WTC11 (cell line): ENCODE measurements at places on chromosomes 4 and X.
A peak's percentile ranks its signal among the peaks of the same experiment; 100 is the strongest.

GRCh38 chr4:75598390-75598789, 31.9 kb downstream of the CDKL2 start:
- no peaks in the 10 kb centered on the region for H3K27me3 ChIP-seq
- H3K4me3 ChIP-seq: no peak overlapping the region
- no peak overlapping the region for H3K27ac ChIP-seq
- DNase-seq: no peak
- H3K36me3 ChIP-seq: no peaks in the 10 kb centered on the region

GRCh38 chrX:44874420-44875184, 1.6 kb downstream of the KDM6A start:
- H3K4me3 ChIP-seq: peak overlapping the region; percentile 91
- DNase-seq: no peak
- peaks cover 12% of the 10 kb centered on the region for H3K4me1 ChIP-seq
- peaks cover 2% of the 10 kb centered on the region; the same call in 1 of the 2 replicates for H3K36me3 ChIP-seq
- no peaks in the 10 kb centered on the region for H3K27me3 ChIP-seq

- DNase-seq: no peak
- no peak overlapping the region for H3K4me3 ChIP-seq
- H3K27ac ChIP-seq: no peak overlapping the region
Observed at GRCh38 chr4:166846939-166847338, 387.4 kb downstream of the SPOCK3 start.

- peak overlapping the region; percentile 80 for H3K27ac ChIP-seq
- H3K27me3 ChIP-seq: no peaks in the 10 kb centered on the region; the same call in 1 of the 2 replicates
- H3K4me1 ChIP-seq: peaks cover 32% of the 10 kb centered on the region
- peak overlapping the region; percentile 94 for H3K4me3 ChIP-seq
Observed at GRCh38 chr4:41257906-41258305, 1.2 kb downstream of the UCHL1 start.

DNA sequence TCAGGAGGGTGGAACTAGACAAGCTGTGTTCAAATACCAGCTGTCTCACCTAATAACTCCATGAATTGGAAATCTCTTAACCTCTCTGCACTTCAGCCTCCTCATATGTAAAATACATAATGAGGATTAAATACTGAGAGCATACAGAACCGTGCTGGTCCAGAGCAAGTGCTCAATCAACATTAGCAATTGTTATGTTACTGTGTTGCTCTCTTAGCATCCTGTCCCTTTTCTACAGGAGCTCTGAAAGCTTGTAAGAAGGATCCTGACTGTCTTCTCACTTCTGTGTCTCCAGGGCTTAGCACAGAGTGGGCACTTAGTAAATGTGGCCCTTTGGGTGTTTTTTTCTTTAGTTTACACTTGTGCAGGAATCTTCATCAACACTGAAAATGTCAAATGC, 1456.1 kb upstream of the IGFBP7 start:
- no peak overlapping the region for H3K4me3 ChIP-seq
- H3K36me3 ChIP-seq: peaks cover 11% of the 10 kb centered on the region
- H3K27me3 ChIP-seq: no peaks in the 10 kb centered on the region; the same call in 1 of the 2 replicates
- peaks cover 24% of the 10 kb centered on the region for H3K4me1 ChIP-seq
- DNase-seq: no peak
- peak overlapping the region; percentile 5; the same call in 1 of the 2 replicates for H3K27ac ChIP-seq

DNA sequence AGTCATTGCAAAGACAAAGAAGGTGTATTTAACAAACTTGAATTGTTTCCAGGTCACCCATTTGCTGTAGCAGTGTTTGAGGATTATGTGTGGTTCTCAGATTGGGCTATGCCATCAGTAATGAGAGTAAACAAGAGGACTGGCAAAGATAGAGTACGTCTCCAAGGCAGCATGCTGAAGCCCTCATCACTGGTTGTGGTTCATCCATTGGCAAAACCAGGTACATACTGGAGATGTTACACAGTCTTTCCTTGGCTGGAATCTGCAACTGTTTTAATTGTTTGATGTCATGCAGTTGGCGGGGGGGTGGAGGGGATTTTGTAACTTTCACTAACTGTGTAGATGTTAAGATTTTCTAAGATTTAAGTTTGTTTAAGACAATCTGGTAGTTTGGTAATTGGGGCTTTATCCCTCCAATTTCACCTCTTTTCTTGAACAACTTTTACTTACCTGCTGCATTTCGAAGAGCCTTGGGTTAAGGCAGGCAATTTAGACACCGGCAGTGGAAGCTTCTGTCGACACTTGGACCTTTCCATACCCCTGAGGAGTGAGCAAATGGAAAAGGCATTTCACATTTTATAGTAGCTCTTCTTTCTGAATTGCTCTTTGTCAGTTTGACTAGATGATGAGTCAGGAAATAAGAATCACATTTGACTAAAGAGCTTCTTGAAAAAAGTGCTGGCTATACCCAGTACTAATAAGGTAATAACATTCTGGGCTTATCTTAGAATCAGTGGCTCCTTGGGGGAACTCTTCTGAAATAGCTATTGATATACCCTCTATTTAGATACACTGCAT, 67.4 kb downstream of the EGF start:
- no peaks in the 10 kb centered on the region for H3K27me3 ChIP-seq
- peaks cover 18% of the 10 kb centered on the region for H3K4me1 ChIP-seq
- no peaks in the 10 kb centered on the region for H3K36me3 ChIP-seq
- DNase-seq: no peak

GRCh38 chr4:135545616-135546317, 1344.2 kb upstream of the PABPC4L start:
- H3K27me3 ChIP-seq: no peaks in the 10 kb centered on the region
- DNase-seq: no peak
- no peak overlapping the region for H3K27ac ChIP-seq
- no peak overlapping the region for H3K4me3 ChIP-seq
- no peaks in the 10 kb centered on the region for H3K4me1 ChIP-seq

- peaks cover 4% of the 10 kb centered on the region; the same call in 1 of the 2 replicates for H3K27me3 ChIP-seq
- no peak overlapping the region for H3K27ac ChIP-seq
- no peak for DNase-seq
- no peaks in the 10 kb centered on the region for H3K36me3 ChIP-seq
- peaks cover 20% of the 10 kb centered on the region for H3K4me1 ChIP-seq
Observed at GRCh38 chr4:61922766-61923165, 722.6 kb downstream of the ADGRL3 start.

- no peaks in the 10 kb centered on the region for H3K36me3 ChIP-seq
- H3K4me1 ChIP-seq: peaks cover 13% of the 10 kb centered on the region
- H3K27ac ChIP-seq: no peak overlapping the region
- peaks cover 8% of the 10 kb centered on the region; the same call in 1 of the 2 replicates for H3K27me3 ChIP-seq
- H3K4me3 ChIP-seq: no peak overlapping the region
- no peak for DNase-seq
Observed at GRCh38 chrX:35380808-35381700, 417.1 kb upstream of the MAGEB16 start.

GRCh38 chr4:188612659-188613058, 473.4 kb downstream of the TRIML1 start:
- H3K4me3 ChIP-seq: no peak overlapping the region
- no peak for DNase-seq
- no peaks in the 10 kb centered on the region for H3K27me3 ChIP-seq
- H3K36me3 ChIP-seq: no peaks in the 10 kb centered on the region

DNA sequence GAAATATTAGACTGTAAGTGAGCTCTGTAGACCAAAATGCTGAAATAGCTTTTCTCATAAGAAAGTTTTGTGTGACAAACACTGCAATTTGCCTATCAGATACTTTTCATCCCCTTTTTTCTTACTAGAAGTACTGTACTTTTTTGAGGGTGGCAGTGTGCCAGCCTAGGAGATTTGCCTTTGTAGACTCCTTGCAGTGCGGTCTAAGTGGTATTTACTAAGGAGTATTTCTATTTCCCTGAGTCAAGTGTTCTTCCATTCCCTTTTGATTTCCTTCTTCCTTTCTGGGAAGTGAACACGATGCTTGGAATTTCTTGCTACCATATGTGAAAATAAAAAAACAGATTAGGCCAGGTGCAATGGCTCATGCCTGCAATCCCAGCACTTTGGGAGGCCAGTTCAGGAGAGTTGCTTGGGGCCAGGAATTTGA, 34.6 kb downstream of the PDLIM5 start:
- no peak for DNase-seq
- no peaks in the 10 kb centered on the region for H3K36me3 ChIP-seq
- H3K27ac ChIP-seq: no peak overlapping the region
- no peaks in the 10 kb centered on the region for H3K27me3 ChIP-seq

DNA sequence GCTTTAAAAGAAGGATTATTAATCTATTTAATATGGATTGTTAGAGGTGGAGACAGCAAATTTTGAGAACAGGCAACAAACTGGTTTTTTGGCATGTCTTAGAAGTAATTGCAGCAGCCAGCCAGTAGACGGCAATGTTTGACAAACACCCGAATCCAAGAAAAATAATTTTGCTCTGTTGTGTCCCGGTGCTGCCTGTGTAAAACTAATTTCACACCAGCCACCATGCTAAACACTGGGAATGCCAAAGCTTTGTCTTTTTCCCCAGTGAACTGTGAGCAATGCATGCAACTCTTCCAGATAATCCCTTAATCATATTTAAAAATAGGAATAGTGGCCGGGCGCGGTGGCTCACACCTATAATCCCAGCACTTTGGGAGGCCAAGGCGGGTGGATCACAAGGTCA, 25.9 kb downstream of the SMIM31 start:
- DNase-seq: peak; percentile 53
- H3K27me3 ChIP-seq: no peaks in the 10 kb centered on the region
- no peak overlapping the region for H3K4me3 ChIP-seq
- no peak overlapping the region for H3K27ac ChIP-seq
- H3K4me1 ChIP-seq: peaks cover 7% of the 10 kb centered on the region
- no peaks in the 10 kb centered on the region for H3K36me3 ChIP-seq

DNA sequence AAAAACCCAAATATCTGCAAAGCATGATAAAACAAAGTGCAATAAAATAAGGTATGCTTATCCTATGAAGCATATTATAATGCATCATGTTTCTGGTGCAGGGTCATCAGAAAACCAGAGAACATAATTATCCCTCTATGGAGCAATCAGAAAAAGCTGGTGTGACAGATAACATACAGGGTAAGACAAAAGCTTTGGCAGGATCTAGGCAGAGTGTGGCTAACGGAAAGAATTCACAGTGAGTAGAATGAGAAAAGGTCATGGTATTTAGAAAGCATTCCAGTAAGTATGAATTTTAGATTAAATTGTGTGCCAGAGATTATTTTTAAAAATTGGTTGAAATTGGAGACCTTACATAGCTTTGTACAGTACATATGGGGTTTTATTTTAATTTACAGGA, 29.0 kb upstream of the UGT2B4 start:
- DNase-seq: no peak
- H3K4me1 ChIP-seq: peaks cover 41% of the 10 kb centered on the region
- H3K27me3 ChIP-seq: peaks cover 3% of the 10 kb centered on the region; the same call in 1 of the 2 replicates
- no peak overlapping the region for H3K4me3 ChIP-seq

DNA sequence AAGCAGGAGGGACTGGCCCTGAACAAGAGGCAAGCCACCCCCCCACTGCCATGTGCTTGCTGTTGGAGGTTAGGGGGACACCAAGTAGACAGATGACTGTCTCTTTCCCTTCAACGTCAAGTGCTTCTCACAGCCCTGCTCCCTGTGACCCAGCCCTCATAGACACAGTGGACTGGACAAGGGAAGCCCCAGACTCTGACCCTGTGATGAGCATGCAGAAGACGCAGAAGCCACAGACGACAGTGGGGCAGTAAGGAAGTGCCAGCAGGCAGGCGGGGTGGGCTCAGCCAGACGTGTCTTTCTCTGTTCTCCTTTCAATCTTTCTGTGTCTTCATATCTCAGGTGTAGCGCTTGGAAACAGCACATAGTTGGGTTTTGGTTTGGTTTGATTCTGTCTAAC, 2.4 kb upstream of the L1CAM start:
- H3K36me3 ChIP-seq: no peaks in the 10 kb centered on the region
- DNase-seq: no peak
- H3K27me3 ChIP-seq: peaks cover 10% of the 10 kb centered on the region
- H3K27ac ChIP-seq: no peak overlapping the region
- peaks cover 25% of the 10 kb centered on the region for H3K4me1 ChIP-seq
- no peak overlapping the region for H3K4me3 ChIP-seq

- no peaks in the 10 kb centered on the region for H3K36me3 ChIP-seq
- H3K27me3 ChIP-seq: no peaks in the 10 kb centered on the region
- H3K4me1 ChIP-seq: peaks cover 4% of the 10 kb centered on the region; the same call in 1 of the 2 replicates
- no peak overlapping the region for H3K4me3 ChIP-seq
- no peak overlapping the region for H3K27ac ChIP-seq
- no peak for DNase-seq
Observed at GRCh38 chrX:54066841-54067240, 22.6 kb upstream of the PHF8 start.

GRCh38 chrX:8868906-8869305, 67.7 kb upstream of the FAM9A start:
- no peaks in the 10 kb centered on the region for H3K36me3 ChIP-seq
- peaks cover 58% of the 10 kb centered on the region for H3K4me1 ChIP-seq
- H3K4me3 ChIP-seq: no peak overlapping the region
- peaks cover 4% of the 10 kb centered on the region; the same call in 1 of the 2 replicates for H3K27me3 ChIP-seq
- no peak overlapping the region for H3K27ac ChIP-seq

GRCh38 chr4:54318904-54319303, 89.8 kb downstream of the PDGFRA start:
- H3K4me1 ChIP-seq: peaks cover 4% of the 10 kb centered on the region; the same call in 1 of the 2 replicates
- H3K27me3 ChIP-seq: no peaks in the 10 kb centered on the region
- H3K27ac ChIP-seq: no peak overlapping the region

DNA sequence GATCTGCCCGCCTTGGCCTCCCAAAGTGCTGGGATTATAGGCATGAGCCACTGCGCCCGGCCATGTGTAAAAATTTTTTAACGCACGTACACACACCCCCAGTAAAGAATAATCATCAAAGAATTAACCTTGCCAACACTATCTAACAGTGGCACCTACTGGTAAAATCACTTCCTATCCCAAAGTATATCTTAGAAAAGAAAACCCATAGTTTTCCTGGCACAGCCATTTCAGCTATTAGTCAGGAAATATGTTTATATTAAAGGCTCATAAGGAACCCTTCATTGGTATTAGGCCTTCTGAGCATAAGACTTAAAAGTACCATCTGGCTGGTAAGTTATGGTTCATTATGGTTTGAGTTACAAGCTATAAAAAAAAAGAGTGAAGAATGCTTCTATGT, 14.1 kb downstream of the S100G start:
- no peak overlapping the region for H3K4me3 ChIP-seq
- DNase-seq: no peak
- H3K4me1 ChIP-seq: peaks cover 27% of the 10 kb centered on the region
- H3K36me3 ChIP-seq: peaks cover 39% of the 10 kb centered on the region
- peak overlapping the region; percentile 61; the same call in 1 of the 2 replicates for H3K27ac ChIP-seq

DNA sequence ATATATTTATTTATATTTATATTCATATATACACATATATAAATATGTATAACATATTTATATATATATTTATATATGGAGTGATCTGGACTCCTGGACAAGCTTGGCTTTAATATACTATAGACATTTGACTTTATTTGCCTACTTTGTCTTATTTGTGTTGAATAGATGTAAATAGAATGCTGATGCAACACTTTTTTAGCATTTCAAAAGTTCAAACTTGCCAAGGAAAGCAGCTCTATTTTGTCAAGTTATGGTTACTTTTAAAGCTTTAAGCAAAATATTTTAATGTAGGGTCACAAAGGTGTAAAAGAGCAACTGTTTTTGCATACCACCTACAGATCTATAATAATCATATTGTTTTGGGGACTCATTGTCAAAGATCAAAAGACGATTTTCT, 61.1 kb downstream of the FSTL5 start:
- no peak overlapping the region for H3K27ac ChIP-seq
- peaks cover 57% of the 10 kb centered on the region for H3K4me1 ChIP-seq
- no peak for DNase-seq

- peaks cover 69% of the 10 kb centered on the region for H3K4me1 ChIP-seq
- no peak for DNase-seq
- H3K27ac ChIP-seq: peak overlapping the region; percentile 99
- H3K4me3 ChIP-seq: peak overlapping the region; percentile 55
Observed at GRCh38 chr4:183118585-183118984, 19.5 kb downstream of the WWC2 start.
